ENCODE measurements at places on chromosomes 1 and 21.

GRCh38 chr21:41750051-41750450 lies 16.8 kb downstream of the RIPK4 start:
- DNase-seq, result no peak

GRCh38 chr1:73034271-73034670 lies 751.9 kb upstream of the NEGR1 start:
- DNase-seq, result no peak

GRCh38 chr1:100767176-100767890 lies 47.8 kb downstream of the VCAM1 start:
- DNase-seq, result no peak

- DNase-seq, result no peak
These were observed 151.0 kb downstream of the NUF2 start for GRCh38 chr1:163472651-163473248.

DNA sequence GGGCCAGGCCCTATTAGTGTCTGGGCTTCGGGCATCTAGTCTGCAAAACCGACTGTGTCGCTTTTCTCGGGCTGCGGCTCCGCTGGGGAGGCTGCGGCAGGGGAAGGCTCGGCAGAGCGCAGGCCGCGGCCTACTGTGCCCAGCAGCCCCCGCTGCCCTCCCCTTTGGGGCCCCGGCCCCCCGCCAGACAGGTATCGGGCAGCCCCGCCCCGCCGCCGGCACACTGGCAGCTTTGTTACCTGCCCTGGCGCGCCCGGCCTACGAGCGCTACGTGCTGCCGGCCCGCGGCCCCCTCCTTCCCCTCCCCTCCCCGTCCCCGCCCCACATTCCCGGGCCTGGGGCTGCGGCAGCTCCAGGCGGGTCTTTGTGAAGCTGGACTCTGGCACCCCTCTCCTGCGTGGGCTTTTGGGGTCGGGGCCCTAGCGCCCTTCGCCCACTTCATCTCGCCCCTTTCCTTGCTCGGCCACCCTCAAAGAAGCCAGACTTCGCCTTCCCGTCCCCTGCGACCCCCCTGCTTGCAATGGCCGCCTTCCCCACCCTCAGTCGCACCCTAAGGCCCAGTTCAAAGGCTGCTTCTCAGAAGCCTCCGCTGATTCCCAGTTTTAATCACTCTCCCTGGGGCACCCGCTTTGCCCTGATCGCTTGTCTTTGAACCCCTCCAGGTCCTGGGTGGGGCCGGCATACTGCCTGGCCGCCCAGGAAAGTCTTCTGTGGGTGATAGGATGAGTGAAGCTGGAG lies 48.9 kb upstream of the SLC2A1 start:
- DNase-seq, result no peak

DNA sequence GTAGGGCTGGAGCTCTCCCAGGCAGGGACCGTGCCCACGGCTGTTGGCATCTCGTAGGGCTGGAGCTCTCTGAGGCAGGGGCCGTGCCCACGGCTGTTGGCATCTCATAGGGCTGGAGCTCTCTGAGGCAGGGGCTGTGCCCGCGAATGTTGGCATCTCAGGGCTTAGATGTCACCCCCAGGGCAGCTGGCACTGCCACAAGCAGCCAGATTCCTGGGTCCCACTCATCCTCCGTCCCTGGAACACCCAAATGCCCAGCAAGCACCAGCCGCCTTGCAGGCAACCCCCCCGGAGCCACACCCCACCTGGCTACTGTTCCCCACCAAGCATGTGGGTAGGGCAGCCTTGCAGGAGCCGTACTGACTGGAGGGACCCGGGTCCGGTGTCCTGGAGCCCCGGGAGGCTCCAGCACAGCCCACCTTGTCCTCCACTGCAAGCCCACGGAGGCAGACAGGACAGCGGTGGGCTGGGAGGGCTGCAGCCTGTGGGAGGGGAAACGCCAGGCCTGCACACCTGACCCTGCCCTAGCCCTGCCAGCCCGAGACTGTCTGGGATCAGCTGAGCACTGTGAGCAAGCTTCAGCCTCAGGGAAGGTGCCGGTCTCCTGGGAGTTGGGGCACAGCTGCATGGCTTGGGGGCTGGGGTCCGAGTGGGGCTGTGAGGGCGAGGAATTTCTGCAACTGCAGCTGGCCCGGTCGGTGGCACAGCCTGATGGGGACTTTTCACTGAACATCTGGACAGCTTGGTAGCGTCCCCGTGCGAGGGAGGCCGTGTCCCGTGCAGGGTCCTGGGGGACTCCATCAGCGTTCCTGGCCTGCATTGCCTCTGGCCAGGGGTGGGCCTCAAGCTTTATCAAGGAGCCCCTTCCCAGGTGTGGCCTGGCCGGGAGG lies 53.6 kb downstream of the COL18A1 start:
- no peak for DNase-seq

DNA sequence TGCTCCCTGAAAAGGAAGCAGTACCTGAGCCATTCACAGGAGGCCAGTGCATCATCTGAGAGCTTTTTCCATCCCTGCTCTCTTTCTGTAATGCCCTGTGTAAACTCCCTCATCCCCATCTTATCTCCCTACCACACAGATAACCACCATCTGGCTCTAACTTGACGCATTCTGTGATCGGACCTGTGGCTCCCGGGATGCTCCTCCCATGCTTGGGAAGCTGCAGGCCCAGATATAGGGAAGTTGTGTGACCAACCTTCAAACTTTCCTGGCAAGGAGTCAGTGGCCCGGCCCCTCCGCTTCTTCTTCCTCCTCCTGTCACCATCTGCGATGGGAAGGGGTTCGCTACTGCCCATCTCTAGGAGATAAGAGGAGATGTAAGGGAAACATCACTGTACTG lies 21.1 kb downstream of the MKNK1 start:
- no peak for DNase-seq

DNA sequence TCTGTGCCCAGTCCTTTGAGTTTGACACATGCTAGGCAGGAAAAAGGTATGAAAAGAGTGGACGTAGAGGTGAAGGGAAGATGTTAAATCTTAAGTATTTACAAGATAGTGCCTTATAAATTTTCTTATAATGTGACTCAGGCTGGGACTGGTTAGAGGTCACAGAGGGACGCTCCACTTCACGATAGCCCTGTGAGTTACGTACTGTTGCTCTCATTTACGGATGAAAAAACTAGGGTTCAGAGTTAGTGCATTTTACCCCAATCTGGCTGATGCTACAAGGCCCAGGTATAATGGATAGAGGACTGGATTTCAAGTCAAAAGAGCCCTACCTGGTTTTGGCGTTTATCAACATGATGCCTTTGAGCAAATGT lies 1.4 kb upstream of the TUT4 start:
- DNase-seq, result no peak

DNA sequence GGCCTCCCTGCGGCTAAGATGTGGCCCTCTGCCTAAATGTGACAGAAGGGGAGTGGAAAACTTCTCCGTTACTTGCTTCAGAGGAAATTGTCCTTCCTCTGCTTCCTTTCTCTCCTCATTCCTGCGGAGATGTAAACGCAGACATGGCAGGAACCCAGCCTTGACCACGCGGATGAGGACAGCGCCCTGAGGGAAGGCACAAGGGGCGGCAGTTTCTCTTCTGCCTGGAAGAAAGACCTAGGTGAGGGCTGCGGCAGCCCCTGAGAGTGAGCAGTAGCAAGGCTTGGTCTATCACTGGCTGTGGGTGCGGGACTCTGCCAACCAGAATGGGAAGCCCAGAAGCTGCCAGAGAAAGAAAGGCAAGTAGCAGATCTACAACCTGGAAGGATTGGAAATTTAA lies 14.0 kb upstream of the CTPS1 start:
- no peak for DNase-seq
